ENCODE measurements at places on chromosomes 13 and 19.

GRCh38 chr13:20414546-20415305 is 110.9 kb downstream of the CRYL1 start:
- DNase-seq, result no peak

DNA sequence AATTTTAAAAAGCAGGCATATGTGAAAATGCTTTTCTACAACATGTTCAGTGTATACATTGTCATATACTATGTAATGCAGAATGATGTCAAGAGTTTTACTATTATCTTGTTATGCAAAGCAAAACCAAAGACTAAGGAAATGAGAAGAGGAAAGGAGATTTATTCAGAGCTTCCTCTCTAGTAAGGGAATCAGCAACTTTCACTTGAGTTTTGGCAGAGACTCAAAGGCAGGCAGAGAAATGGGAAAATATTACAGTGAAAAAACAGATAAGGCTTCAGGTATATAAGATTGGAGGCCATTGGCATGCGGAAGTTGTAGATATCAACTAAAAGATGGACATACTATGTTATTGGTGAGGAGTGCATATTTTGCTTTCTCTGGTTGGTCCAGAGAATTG is 512.0 kb upstream of the PCDH20 start:
- no peak for DNase-seq

DNA sequence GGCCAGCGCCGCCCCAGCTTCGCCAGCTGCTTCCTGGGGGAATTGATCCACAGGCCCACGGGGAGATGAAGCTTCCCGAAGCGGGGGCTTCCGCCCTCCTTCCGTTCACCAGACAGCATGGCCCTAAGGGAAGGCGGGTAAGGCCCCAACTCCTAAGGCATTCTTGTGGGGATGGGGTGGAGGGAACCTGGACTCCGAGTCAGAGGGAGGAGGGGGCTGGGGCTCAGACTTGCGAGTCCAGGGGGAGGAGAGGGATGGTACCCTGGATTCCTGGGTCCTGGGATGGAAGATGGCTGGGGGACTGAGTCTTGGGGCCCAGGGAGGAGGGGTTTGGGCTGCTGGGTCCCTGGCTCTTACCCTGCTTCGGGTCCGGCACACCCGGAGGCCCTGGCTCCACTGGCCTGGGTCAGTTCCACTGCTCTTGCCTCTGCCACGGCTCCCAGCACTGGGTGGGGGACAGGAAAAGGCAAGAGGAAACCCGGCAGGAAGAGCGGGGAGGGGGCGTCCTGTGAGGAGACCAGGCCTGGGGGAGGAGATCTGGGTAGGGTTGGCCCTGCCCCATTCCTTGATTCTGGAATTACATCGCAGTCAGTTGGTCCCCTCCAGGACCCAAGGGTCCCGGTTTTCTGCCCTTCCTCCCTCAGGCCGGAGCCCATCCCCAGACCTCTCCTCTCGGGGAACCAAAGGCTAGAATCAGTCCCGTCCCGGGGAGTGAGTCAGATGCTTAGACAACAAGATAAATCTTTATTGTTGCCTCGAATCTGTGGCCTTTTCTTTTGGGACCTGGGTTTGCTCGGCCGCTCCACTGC is at the start of gene RASIP1:
RASIP1 (minus strand) TSS at position 447 of the 809 bp plus-strand sequence; CDS start at position 119, 328 bp downstream.
- no peak for DNase-seq

GRCh38 chr13:112053744-112054615 is 13.0 kb upstream of the SOX1 start:
- DNase-seq, result peak; percentile 5

- DNase-seq, result no peak
Observed at GRCh38 chr13:27599845-27600553, 20.3 kb downstream of the LNX2 start.

- no peak for DNase-seq
Observed at GRCh38 chr19:6014551-6015135, 36.7 kb upstream of the RANBP3 start.

DNA sequence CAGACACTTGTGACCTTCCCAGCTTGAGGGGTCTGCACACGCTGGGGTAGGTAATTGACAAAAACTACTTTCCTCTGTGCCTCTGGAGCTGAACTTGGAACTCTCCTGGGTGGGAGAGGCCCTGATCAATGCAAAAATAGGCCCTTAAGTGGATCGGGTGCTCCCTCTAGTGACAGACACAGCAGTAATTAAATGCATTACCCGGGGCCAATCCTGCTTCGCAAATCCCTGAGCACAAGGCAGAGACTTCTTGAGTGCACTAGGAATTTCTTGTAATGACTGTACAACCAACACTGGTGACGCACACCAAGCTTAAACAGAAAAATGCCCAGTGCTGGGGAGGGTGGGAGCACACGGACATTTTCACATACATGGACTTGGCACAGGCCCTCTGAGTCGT is 10.6 kb upstream of the UBE2S start:
- DNase-seq, result no peak

DNA sequence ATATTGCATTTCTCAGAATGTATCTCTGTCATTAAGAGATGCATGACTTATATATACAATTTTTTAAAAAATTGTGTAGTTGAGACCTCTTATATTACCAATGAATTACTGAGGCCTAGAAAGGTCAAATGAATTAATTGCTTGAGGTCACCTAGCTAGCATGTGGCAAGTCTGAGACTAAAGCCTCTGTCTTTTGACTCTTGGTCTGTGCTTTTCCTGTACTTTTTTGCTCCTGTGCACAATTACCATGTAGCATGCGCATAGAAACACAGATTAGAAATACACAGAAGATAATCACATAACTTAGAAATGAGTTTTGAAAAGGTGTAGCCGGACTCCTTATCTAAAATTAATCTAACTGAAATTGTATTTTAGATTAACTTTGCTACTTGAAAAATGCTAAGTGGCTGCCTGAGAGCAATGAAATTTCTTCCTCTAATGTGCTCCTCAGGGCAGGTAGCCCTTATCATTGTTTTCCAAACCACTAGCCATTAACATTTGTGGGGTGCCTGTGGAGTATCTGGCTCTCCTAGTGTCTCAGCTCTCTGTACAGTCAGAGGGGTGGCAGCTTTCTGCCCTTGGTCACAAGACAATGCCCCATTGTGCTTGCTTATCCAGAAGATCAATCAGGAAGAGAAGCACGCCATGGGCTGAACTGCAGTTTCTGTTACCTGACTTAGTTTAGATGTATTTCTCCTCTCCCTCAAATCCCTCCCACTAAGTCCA is 119.6 kb downstream of the RFC3 start:
- DNase-seq, result no peak

DNA sequence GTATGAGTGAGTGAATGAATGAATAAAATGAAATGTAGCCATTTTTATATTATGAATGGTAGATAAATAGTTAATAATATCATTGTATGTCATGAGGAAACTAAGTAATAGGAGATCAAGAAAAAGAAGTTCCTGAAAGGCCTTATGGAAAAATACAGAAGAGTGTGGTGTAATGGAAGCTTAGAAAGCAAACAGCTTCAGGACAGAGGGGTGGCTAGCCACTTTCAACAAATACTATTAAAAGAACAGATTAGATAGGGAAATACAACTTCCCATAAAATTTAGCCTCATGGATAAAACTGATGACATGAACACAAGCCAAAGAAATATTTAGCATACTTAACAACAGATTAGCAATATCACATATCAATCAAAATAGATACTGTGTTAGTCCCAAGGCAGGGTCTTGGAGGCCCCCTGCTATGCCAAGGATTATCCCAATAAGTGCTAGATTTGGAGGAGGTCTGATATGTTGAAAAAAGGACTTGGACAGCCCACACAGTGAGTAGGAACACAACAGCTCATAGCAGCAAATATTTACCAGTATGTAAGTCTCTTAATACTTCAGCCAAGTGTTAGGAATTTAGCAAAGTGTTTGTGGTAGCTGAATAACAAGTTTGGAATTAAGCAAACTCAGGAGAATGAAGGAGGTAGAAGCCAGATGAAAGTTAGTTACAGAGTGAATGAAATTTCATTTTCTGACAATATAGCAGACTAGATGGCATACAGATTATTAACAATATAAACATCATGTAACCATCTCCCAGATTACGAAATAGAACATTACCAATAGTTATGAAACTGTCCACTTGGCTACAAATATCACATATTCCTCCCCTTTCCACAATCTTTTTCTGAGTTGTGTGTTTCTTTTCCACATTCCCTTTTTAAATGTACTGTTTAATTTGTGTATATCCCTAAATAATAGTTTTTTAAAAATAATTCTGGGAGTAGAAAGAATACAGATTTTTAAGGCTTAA is 1632.0 kb downstream of the PCDH9 start:
- DNase-seq, result no peak

- DNase-seq, result no peak
Observed at GRCh38 chr13:85665286-85665685, 133.9 kb downstream of the SLITRK6 start.

GRCh38 chr13:109480011-109480955 is 306.1 kb downstream of the IRS2 start:
- DNase-seq, result no peak

DNA sequence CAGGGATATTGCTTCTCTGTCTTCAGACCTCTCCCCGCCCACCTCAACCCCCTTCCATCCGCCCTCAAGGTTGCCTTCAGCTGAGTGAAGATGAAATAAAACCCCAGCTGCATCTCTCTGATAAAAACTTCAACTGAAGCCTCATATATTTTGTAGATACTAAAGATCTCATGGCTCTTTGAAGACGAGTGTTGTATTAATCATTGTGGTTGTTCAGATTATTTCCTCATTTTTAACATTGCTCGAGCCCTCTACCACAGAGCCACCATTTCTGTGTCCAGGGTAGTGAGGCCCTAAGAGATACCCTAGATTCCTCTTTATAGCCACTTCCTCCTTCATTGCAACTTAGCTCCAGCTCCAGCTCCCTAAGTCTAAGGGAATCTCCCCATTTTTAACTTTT is 312.8 kb upstream of the ZNF507 start:
- DNase-seq, result no peak

- DNase-seq, result no peak
Observed at GRCh38 chr13:66264971-66265370, 965.2 kb downstream of the PCDH9 start.

GRCh38 chr19:2798733-2799132 is 13.4 kb downstream of the THOP1 start:
- DNase-seq, result no peak

DNA sequence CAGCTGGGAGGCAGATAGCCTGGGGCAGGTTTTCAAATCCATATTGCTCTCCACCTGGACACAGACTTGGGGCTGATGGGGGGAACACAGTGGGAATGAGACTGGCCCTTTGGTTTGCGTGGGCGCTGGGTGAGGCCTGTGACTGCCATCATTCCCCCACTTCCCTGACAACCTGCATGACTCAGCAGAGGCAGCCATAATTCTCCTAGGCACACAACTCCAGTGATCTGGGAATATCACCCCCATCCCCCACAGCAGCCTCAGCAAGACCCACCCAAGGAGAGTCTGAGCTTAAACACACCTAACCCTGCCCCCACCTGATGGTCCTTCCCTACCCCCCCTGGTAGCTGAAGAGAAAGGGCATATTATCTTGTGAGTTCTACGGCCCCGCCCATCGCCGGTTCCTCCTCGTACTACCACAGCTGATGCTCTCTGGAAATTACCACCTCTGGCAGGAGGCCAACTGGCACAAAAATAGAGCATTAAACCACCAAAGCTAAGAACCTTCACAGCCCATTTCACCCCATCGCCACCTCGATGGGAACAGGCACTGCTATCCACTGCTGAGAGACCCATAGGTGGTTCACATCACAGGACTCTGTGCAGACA is 71.0 kb downstream of the RNF17 start:
- no peak for DNase-seq

DNA sequence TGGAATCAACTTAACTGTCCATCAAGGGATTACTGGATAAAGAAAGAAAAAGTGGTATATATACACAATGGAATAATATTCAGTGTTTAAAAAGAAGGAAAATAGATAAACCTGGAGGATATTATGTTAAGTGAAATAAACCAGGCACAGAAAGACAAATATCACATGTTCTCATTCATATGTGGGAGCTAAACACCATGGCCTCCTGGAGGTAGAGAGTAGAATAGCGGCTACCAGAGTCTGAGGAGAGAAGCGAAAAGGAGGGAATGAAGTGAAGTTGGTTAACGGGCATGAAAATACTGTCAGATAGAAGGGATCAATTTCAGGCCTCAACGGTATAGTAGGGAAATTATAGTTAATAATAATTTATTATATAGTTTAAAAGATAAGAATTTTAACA is 147.5 kb upstream of the OBI1 start:
- DNase-seq, result no peak

DNA sequence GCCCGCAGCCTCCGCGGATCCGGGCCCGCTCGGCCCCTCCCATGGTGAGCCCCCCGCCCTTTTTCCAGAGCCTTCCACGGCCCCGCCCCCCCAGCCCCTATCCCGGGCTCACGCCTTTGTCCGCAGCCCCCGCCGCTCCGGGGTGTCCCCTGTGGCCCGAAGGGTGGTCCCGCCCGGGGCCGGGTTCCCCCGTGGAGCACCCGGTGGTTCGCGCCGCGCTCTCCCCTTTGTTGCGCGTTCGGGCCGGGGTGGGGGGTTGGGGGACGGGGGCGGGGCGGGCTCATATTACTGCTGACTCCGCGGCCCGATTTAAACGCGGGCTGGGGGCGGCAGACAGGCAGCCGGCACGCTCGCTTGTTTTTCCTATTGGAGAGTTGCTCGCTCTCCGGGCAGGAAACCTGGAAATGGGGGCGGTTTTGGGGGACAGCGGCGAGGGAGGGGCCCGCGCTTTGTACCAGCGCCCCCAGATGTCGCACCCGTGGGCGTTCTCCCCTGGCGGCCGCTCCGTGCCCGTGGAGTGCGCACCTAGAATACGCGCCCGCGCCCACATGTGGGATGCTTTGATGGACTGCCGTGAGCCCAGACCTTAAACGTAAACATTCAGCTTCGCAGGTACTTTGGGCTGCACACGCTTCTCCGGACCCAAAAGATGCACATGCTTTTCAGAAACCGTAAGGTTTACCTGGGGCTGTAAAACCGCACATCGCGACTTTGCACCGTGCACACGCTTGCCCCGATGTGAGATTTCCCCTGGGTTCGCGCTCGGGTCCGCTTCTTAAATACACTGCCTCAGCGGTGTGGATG is 699 bp downstream of the PTOV1 start:
- DNase-seq, result no peak

DNA sequence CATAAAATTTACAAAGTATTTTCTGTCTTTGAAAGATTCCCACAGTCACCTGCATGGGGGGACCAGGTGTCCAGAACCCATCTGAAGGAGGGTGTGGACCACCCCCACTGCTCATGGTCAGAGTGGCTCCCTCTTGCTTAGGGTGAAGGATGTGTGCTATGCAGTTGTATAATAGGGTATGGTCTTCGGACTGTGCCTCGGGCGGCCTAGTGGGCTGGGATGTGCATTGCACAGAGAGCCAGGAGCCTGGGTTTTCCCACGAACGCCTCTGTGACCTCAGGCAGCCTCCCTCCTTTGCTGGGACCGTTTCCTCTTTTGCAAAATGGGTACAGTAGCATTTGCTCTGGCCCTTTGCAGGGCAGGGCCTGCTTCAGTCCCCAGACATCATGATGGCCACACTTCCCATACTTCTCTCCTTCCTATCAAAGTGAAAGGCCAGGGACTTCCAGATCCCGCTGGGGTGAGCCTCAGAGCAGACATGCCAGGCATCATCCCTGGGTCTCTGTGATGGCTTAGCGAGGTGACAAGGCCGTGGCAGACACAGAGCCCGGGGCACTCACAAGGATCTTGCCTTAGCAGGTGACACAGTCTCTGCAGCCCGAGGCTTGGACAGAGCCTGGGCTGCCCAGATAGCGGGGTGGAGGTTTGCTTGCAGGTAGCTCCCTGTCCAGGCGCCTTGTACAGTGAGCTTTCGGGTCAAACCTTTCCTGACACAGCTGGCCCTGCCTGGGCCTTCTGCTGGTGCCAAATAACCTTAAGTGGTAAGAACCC is 59.4 kb upstream of the ZNF536 start:
- DNase-seq, result no peak

GRCh38 chr19:29624489-29625185 is 18.6 kb downstream of the POP4 start:
- DNase-seq, result no peak

GRCh38 chr13:43475140-43475539 is 311.6 kb downstream of the ENOX1 start:
- DNase-seq, result no peak

Measured in activated naive CD4-positive, alpha-beta T cell treated with anti-CD3 and anti-CD28 coated beads, Interleukin-2, amount 50 U/mL, for 72 hours (primary cell).